ENCODE measurements at places on chromosomes 2 and 18.

DNA sequence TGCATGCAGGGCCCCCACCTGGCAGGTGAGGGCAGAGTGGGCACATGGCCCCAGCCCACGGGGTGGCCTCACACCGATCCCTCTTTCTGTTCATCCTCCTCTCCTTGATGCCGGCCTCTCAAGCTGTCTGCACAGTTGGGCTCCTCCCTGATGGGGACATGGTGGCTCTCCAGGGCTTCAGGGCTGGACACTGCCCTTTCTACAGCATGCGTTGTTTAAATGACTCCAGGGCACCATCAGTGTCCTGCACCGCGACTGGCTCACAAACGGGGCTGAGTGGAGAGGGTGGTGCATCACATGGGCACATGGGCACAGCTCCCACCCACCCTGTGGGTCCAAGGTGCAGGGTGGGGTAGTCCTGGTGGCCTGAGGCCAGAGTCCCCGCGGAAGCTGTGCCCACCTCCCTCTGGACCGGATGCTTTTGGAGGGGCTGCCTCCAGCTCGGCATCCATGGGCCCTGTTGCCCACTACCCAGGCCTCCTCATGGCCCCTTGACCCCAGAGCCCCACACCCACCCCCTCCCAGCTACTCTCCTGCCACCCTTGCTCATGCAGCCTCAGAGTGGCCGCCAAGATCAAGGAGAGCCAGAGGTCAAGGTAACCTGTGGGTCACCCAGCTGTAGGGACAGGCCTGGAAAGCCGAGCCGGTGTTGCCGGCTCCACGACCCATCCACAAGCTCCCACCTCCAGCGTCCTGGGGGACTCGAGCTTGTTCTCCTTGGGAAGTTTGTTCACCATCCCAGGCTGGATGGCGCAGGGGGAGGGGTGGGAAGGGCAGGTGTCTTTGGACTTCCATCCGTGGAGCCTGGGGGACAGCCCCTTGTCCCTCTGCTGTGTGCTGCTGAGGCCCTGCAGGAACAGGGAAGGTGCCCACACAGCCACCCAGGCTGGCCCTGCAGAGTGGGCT is 12.3 kb upstream of the SNED1 start:
- no peak for DNase-seq

DNA sequence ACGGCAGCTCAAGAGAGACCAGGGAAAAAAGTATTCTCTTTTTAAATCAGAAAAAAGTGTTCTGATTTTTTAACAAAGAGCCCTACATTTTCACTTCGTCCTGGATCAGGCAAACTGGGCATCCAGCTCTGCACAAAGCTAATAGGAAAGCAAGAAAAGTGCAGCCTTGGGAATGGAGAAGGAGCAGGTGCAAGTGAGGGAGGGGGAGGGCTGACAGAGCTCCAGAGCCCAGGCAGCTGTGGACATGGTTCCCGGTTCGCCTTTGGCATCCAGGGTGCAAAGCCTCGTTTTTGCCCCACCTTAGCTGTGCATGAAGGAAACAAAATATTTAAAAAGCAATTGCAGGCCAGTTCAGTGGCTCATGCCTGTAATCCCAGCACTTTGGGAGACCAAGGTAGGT is 82.2 kb downstream of the FAM124B start:
- DNase-seq, result no peak

GRCh38 chr2:105378276-105378840 is 20.5 kb downstream of the FHL2 start:
- DNase-seq, result no peak

GRCh38 chr2:220154304-220154703 is 526.9 kb downstream of the SLC4A3 start:
- no peak for DNase-seq

DNA sequence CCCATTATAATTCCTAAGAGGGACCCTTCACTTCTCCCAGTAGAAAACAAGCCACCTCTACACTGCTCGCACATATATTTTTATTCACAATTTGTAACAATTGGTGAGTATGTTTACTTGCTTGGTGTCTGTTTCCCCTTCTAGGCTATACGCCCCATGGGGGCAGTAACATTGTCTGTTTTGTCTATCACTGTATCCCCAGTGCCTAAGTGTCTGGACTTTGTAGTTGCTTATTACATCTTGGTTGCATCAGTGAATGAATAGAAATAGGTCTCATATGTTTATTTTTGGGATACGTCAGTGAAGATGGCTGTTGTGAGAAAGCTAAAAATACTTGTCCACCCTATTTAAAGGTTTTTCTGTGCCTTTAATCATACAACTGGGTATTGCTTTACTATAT is 87.4 kb upstream of the ITGB6 start:
- DNase-seq, result no peak

GRCh38 chr2:230619491-230619890 is 93.2 kb upstream of the CAB39 start:
- no peak for DNase-seq

- DNase-seq, result no peak
Observed at GRCh38 chr2:196219671-196220070, 48.3 kb upstream of the STK17B start.

GRCh38 chr2:169767243-169767888 is 31.3 kb upstream of the SSB start:
- no peak for DNase-seq

DNA sequence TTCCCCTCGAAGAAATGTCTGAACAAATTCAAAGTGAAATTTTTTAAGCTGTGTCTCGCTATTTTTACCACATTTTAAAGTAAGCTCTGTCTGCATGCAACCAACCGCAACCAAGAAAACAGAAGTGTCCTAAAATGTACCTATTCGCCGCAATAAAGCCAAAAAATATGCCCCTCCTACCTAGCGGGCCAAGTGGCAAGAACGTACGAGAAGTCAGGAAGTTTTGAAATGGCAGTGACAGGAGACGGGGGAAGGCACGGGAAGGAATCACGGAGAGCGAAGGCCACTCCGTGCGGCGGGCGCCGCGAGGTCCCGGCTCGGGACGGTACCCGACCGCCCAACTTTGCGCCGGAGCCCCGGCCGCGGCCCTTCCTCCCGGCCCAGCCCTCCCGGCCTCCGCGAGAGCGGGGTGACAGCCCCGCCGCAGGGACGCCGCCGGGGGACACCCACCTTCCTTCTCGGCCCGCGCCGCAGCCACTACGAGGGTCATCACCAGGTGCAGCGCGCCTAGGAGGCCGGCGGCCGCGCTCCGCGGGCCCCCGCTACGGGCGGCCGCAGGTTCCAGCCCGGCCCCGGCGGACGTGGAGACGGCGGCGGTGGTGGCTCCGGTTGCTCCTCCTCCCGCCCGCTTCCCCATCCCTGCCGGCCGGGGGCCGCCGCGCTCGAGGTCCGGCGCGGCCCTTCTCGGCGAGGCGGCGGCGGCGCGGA is 568 bp downstream of the TMEM131 start:
- DNase-seq, result peak; percentile 18

- peak; percentile 45 for DNase-seq
Observed at GRCh38 chr2:240893363-240893844, 2.6 kb downstream of the MAB21L4 start.

- DNase-seq, result no peak
Observed at GRCh38 chr18:78813936-78814710, 165.5 kb upstream of the SALL3 start.

GRCh38 chr2:219507581-219508443 is 6.5 kb upstream of the ASIC4 start:
- DNase-seq, result no peak

GRCh38 chr2:72150157-72150860 is 2.6 kb upstream of the CYP26B1 start:
- peak; percentile 59 for DNase-seq

DNA sequence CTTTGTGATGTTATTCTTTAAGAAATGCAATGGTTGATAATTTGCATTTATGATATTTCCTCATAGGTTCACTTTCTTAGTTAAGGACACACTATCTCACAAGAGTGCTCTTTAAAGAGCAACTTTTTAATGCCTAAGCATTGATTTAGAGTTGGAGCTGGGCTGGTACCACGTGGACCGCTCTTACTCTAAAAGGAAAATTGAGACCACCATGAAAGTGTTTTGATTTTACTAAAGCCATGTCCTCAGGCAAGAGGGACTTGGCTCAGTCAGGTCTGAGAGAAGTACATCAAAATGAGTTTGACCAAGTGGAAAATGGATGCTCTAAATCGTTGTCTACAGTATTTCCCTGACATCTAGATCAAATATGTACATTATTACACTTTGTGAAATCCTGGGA is 302.4 kb downstream of the LRRTM1 start:
- no peak for DNase-seq

DNA sequence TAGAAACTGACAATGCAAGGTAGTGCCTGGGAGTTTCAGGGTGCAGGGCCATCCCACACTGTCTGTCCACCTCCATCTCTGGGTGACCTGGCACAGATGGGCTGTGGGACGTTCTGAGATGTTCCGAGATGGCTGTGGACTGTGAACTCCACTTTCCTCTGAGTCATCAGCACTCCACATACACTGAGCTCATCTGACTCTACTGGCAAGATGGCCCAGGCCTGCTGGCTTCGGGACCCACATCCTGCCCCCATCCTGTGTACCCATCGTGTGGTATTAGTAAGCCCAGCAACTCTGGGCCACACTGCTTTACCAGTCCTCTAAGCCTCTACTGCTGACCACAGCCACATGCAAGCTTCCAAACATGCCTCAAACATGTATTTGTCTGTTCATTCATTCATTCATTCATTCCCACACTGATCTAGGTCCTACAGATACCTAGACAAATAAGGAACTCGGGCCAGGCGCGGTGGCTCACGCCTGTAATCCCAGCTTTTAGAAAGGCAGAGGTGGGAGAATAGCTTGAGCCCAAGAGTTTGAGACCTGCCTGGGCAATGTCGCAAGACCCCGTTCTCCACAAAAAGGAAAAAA is 124.8 kb upstream of the CXCR4 start:
- DNase-seq, result peak; percentile 9

DNA sequence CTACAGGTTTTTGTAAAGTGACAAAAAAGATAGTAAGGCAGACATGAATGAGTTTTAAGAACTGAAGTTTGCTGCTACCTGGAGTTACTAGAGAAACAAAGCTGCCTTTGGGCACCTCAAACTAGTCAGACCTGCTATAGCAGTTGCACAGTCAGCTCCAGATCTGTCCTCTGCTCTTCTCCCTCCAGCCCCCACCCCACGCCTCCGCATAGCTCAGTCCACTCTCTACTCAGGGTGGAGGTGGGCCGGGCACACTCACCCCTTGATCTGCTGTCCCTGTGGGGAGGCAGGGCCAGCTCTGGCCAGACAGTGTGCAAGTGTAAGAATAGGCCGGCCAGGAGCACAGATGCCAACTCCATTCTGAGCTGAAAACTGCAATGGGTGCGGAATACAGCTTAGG is 4.1 kb downstream of the SERTAD2 start:
- DNase-seq, result no peak

Data from stimulated activated CD4-positive, alpha-beta T cell treated with anti-CD3 and anti-CD28 coated beads, TNF-alpha, amount 100 ng/mL, for 24 hours (primary cell).